Activated T-cell treated with anti-CD3 and anti-CD28 coated beads, Interleukin-2, amount 50 U/mL, for 72 hours (primary cell): ENCODE measurements at places on chromosomes 7 and 10.

DNA sequence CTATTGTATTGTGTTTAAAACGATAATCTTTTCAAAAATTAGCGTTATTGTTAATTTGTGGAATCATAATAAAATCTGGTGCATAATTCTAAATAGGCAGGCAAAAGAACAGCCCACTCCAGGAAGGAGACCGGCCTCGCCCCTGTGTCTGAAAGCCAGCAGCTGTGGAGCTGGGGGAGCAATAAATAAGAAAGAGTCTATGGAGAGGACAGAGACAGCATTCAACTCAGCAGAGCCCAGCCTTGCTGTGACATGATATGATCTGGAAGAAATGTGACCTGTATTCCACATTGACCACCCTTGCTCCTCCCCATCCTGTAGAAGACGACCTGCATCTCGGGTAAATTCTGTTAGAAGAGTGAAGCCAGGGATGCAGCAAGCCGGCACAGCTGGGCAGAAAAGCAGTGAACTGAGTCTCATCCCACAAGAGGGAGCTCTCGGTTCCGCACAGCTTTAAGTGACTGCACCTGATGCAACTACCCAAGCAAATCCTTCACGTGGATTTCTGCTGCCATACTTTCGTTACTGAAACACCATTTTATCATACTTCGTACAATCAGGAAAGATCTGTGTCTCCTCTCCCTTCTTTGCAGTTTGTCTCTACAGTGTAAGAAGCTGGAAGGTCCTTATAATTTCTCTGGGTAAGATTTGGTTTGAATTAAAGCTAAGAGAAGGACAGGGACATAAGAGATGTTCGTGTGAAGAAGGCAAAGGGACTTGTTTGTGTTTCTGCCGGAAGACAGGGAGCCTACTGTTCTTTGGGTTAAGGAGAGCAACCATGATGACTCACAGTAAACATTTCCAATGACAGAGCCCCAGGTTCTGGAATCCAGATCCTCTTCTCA, 427.1 kb downstream of the GPAM start:
- DNase-seq, result peak; percentile 23

GRCh38 chr7:14691597-14692203, 210.9 kb downstream of the DGKB start:
- peak; percentile 21 for DNase-seq

- DNase-seq, result no peak
These were observed 61.9 kb upstream of the ADO start for GRCh38 chr10:62742536-62743061.

- no peak for DNase-seq
These were observed 11.5 kb downstream of the AKR1B1 start for GRCh38 chr7:134447383-134447782.

- no peak for DNase-seq
These were observed 411.9 kb upstream of the KLF6 start for GRCh38 chr10:4196771-4197390.

DNA sequence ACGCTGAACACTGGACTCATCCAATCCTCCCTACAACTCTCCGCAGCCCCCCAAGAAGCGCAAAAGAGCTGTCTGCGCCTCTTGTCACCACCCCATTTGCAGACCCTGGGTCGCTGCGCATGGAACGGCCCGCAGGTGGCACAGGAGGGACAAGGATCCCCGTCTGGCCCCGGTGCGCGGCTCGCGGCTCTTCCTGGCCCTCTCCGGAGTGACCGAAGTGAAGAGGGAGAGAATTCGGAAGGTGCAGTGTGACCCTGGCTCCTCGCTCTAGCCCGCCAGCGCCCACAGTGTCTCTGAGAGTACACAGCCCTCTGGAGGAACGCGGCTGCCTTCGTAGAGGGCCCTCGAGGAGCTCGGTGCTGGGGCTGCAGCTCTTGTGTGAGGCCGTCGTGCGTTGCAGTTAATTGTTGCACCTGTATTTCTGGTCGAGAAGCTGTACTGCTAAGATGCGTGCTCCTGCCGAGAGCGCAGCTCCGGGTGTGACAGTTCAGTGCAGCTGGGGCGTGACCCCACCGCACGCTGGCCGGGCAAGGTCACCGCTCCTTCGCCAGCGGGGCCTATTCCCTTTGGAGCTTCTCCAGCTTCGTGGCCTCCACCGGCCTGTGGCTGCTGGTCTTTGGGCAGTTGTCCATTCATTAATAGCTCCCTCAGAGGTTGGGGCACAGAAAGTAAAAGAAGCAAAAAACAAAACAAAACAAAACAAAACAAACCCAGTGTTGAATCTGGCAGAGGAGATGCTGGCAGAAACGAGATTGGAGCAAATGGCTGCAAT, 119.0 kb downstream of the SEC23IP start:
- no peak for DNase-seq

GRCh38 chr7:123190109-123190831, 9.5 kb downstream of the SLC13A1 start:
- DNase-seq, result peak; percentile 31

- DNase-seq, result no peak
These were observed 61.5 kb downstream of the KCND2 start for GRCh38 chr7:120334475-120334874.

- DNase-seq, result no peak
These were observed 124.2 kb upstream of the SEM1 start for GRCh38 chr7:96833676-96834453.

DNA sequence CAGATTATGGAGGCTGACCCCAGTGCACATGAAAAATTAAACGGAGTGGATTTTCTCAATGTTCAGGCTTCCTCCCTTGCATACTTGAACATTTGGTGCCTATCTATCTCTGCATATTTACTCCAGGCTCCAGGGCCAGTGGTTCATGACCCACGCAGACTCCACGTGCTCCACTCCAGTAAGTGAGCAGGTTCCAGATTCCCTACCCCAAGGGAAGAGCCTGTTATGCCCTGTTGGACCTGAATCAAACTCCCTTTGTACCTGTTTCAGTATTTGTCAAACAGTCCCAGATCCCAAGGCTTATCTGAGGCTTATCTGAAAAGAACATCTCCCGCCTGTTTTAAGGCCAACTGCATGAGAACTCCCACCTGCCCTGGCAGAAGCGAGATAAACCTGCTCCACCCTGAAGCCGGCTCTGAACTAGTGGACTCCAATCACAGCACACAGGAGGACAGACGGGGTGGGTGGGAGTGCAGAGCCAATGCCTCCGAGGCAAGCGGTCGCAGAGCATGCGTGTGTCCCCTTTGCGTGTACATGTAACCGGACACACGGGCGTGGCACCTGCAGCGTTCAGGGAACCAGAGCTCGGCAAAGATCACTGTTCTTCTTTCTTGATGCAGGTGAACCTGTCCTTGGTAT, 2.3 kb upstream of the FUOM start:
- no peak for DNase-seq

DNA sequence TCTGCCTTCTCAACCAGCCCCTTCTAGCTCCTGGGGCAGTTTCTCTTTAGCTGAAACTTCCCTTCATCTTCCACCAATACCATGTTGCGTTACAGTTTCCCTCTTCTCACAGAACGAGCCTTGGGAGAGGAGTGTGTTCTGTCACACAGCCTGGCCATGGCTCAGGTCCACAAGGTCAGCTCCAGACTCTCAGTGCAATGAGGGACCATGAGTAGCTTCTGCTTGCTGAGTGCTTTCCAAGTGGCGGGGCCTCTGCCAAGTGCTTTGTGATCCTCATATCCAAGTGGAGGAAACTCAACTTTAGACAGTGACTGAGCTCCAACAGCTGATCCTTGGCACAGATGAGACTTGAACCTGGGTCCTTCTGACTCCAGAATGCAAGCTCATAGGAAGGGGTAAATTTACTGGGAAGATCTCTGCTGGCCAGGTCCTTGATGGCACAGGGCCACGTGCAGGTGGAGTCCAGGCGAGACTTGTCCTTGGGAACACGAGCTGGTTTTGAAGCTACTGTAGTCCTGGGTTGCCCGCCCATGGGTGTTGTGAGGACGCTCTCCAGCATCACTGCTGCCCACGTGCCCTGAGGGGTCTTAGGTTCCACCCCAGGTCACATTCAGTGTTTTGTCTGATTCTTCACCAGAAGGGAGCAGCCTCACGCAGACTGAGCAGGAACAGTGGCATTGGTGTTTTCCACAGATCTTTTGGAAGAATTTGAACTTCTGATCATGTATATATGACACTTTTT, 238.0 kb downstream of the EBF3 start:
- no peak for DNase-seq

GRCh38 chr7:150939466-150939865, 38.7 kb downstream of the KCNH2 start:
- no peak for DNase-seq

DNA sequence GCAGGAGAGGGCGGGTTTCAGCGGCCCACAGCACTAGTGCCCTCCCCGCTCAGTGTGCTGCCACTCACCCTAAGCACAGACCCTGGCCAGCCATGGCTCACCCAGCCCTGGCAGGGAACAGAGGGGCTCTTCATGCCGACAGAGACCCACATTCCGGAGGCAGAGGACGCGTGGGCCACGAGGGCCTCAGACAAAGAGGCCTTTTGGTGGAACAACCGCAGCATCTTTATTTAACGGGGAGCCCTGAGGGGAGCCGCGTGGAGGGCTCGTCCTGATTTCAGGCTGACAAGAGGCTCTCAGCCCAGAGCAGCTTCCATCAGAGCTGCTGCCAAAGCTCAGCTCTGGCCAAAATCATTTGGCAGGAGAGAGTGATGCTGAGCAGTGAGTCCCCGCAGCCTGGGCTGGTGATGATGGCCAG, 127.8 kb downstream of the SH3PXD2A start:
- no peak for DNase-seq

- no peak for DNase-seq
These were observed 8.9 kb downstream of the LDB1 start for GRCh38 chr10:102111276-102111675.

- DNase-seq, result no peak
These were observed 2.4 kb downstream of the ACTA2 start for GRCh38 chr10:88949912-88950837.

GRCh38 chr7:117383046-117383445, 44.2 kb downstream of the ASZ1 start:
- no peak for DNase-seq

GRCh38 chr10:66564287-66564686, 361.5 kb upstream of the LRRTM3 start:
- DNase-seq, result no peak

GRCh38 chr7:44064791-44065430, 456 bp downstream of the PGAM2 start:
- DNase-seq, result no peak

DNA sequence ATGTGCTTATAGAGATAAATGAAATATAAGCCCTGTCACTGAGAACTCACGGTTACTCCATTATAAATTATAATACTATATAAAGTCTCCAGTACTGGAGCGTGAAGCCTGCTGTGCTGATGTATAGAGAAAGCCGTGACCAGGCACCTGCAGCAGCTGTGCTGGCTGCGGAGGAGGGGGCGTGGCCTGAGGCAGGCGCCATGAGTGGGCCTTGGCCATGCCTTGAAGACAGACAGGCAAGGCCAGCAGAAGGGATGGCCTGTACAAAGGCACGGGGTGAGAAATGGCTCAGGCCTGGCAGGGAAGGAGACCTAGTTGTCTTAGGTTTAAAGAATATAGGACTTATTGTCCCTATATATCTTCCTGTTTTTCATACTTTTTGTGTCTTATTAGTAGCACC, 218.5 kb upstream of the STK17A start:
- DNase-seq, result no peak

DNA sequence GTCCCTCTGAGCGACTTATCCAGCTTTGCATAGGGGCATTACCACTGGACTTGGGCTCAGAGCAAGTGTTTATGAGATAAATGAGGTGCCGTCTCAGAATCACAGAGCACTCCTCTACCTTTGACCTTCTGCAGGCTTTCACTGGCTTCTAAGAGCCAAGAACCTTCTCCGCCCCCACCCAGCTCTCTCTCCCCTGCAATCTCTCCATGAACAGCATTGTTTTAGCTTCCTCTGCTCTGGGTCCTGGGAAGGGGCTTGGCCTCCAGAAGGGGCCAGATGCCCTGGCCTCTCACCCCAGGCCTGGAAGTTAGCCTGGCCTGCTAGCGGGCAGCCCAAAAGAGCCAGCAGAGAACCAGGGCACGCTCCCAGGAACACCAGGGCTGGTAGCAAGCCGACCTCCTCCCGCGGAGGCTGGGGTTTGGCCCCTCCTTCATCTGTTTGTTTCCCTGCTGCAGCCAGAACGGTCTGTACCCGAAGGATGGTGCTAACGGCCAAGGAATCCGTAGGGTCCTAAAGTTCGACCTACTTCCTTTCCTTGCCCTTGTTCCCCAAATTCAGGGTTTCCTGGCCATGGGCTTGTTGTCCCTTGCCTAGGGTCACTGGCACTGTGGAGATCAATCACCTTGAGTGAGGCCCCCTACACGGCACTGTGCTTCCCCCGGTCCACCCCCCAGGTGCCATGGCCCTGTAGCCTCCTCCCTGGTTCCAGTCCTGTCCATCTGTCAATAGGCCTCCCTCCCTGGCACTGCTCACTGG, 18.7 kb upstream of the DDIT4 start:
- DNase-seq, result peak; percentile 44

GRCh38 chr7:11427686-11428273, 404.2 kb downstream of the THSD7A start:
- no peak for DNase-seq

DNA sequence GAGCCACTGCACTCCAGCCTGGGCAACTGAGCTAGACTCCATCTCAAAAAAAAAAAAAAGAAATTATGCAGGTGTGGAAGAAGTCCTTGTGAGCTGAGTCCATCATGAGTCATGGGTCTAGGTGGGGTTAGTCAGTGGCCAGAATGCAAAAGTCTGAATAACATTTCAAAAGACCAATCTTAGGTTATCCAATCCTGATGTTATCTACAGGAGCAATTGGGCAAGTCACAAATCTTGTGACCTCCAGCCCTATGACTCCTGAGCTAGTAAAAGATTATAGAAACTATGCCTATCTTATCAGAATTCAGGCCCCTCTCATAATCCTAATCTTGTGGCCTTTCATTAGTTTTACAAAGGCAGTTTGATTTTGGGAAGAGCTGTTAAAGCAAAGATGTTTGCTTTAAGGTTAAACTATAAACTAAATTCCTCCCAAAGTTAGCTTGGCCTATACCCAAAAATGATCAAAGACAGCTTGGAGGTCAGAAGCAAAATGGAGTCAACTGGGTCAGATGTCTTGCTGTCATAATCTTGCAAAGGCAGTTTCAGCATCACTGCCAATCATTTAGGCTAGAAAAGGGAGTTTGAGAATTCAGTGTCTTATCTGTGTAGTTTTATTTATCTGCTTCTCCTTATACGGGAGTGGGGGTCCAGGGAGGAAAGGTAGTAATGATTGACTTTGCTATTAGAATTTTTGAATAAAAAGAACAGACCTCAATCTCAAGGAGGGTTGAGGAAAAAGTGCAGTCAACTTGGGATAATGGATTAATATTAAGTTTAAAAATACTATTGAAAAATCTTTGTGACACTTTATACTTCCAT, 71.2 kb upstream of the TRIM24 start:
- no peak for DNase-seq

DNA sequence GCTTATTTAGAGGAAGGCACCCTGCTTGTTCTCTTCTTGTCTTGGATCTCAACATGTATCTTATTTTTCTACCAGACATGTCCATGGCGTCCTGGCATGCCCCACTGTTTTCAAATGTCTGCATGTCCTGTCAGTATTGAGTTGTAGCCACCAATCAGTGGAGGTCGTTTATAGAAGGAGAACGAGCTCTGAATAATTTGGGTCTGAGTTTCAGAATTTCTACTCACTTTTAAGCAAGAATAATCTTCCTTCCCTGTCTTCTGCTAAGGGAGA, 2.9 kb upstream of the HOXA13 start:
- no peak for DNase-seq

- DNase-seq, result no peak
These were observed 18.0 kb upstream of the SEM1 start for GRCh38 chr7:96727534-96728088.
